Pulmonary artery endothelial cell (primary cell): ENCODE measurements at places on chromosomes 7 and 10. TPM values are rescaled to one million over a fixed set of nuclear protein-coding genes. Genes with fewer than 3 reads are reported as not detected.

DNA sequence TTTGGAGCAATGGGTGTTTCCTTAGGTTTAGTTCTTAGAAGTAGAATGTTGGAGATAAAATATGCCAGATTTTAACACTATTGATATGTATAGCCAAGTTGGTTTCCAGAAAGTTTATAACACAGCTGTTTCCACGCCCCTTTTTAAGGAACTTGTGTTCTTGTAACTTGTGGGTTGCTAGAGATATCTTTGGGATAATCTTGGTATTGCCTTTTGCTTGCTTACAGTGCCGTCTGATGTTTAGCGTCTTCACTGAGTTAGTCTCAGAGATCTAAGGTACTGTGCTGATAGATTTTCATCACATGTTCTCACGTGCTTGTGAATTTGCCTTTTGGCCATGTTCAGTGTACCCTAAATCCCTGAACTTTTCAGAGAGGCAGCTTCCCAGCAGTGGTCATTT, 12.4 kb downstream of the TMEM248 start:
- no peak for DNase-seq

- DNase-seq = no peak
Measured at GRCh38 chr10:14569274-14570060, 205.2 kb downstream of the FAM107B start.

DNA sequence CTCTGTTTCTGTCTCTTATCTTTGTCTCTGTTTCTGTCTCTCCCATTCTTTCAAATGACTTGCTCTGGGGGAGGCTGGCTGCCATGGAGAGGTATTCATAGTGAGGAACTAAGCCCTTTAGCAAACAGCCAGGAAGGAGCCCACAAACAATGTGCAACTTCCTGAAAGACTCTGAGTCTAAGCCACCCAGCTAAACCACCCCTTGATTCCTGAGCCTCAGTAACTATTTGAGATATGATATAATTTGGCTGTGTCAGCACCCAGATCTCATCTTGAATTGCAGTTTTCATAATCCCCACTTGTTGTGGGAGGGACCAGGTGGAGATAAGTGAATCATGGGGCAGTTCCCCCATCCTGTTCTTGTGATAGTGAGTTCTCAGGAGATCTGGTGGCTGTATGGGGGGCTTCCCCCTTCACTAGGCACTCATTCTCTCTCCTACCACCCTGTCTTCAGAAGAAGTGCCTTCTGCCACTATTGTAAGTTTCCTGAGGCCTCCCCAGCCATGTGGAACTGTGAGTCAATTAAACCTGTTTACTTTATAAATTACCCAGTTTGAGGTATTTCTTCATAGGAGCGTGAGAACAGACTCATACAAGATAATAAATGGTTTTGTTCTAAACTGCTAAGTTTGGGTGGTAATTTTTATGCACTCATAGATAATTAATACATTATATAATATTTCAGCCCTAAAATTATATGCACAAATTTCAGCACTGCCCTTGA, 121.2 kb upstream of the FOXP2 start:
- DNase-seq = no peak

HTR5A gene
- total RNA-seq = not detected in 2 replicates

SCART1 gene
- 0.25 and 0.73 TPM in 2 replicates for total RNA-seq
